ENCODE measurements at places on chromosomes 1 and 21. TPM values are rescaled to one million over a fixed set of nuclear protein-coding genes. Genes with fewer than 3 reads are reported as not detected.

The WNT3A gene
- not detected for total RNA-seq

The ATAD3B gene
- total RNA-seq: 8.3 TPM

The DONSON gene
- 6.9 TPM for total RNA-seq

The TMCC2 gene
- 2.5 TPM for total RNA-seq

The COL8A2 gene
- total RNA-seq: 1.2 TPM

The HAPLN2 gene
- total RNA-seq: 1.2 TPM

The SELL gene
- 1.2 TPM for total RNA-seq

The CCDC185 gene
- total RNA-seq: not detected

The C21orf91 gene
- total RNA-seq: 10.2 TPM

The CD164L2 gene
- total RNA-seq: not detected

The ANKRD65 gene
- total RNA-seq: 1.7 TPM

The KIF2C gene
- total RNA-seq: 1.6 TPM

DNA sequence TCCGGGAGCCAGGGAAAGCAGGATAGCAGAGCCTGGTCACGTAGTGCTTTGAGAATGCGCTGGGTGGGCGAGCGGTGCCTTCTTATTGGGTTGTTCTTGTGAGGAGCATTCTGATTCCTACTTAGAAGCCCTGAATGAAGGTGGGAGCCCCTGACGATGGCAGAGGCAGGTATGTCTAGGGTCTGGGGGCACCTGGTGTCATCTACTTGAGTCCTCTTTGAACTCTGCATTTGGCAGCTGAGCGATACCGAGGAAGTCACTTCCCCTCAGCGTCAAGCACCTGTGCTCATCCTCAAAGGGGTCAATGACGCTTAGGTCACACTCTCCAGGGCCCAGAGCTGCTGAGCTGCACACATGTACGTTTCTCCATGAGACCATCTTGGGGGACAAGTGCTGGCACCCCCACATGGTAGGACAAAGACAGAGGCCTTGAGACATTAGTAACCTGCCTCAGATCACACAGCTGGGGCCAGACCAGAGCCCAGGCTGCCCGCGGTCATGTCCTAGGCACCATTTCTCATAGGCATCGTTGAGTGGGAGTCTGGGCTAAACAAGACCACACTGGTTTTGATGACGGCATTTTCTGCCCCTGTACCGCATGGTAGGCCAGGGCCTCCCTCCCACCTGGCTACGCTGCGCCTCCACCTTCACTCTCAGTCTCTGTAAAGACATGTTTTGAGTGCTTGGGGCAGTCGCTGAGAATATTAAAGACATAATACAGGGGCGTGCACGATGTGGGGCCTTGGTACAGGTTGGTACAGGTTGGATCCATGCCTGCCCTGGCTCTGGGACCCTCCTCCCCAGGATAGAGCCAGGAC lies 69.1 kb upstream of the ABCG1 start:
- peaks cover 4% of the 10 kb centered on the region for H3K4me1 ChIP-seq
- peaks cover 8% of the 10 kb centered on the region for H3K27me3 ChIP-seq
- H3K27ac ChIP-seq: no peak overlapping the region
- H3K4me3 ChIP-seq: no peak overlapping the region
- no peak for DNase-seq

GRCh38 chr1:25765923-25766589 lies 33.9 kb upstream of the SELENON start:
- H3K36me3 ChIP-seq: no peaks in the 10 kb centered on the region
- H3K4me3 ChIP-seq: no peak overlapping the region
- peak overlapping the region; percentile 40 for H3K27ac ChIP-seq
- H3K4me1 ChIP-seq: peaks cover 40% of the 10 kb centered on the region
- no peak for DNase-seq
- no peaks in the 10 kb centered on the region for H3K27me3 ChIP-seq

DNA sequence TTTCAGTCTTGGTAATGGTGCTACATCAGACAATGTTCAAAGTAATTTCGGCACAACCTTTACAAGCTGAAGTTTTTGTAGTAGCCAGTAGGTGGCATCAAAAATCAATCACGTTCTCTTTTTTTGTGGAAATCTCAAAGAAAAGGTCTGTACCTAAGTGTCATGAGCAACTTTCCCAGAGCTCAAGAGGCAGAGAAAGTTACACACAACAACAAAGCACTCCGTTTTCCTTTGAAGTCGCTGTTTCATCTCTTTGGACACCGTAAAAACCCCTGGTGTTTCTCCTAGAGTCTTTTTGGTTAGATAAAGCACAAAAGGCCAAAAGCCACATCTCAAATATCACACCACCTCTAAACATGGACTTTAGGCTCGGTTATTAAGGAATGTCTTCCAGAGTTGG lies 131.6 kb downstream of the LHX8 start:
- H3K36me3 ChIP-seq: no peaks in the 10 kb centered on the region
- DNase-seq: no peak
- H3K4me1 ChIP-seq: no peaks in the 10 kb centered on the region
- no peak overlapping the region for H3K27ac ChIP-seq
- H3K4me3 ChIP-seq: no peak overlapping the region

GRCh38 chr1:223683586-223684487 lies 18.3 kb upstream of the CAPN8 start:
- H3K4me3 ChIP-seq: no peak overlapping the region
- H3K36me3 ChIP-seq: no peaks in the 10 kb centered on the region
- H3K27me3 ChIP-seq: peaks cover 16% of the 10 kb centered on the region
- H3K4me1 ChIP-seq: no peaks in the 10 kb centered on the region
- DNase-seq: peak; percentile 29
- no peak overlapping the region for H3K27ac ChIP-seq

- peak overlapping the region; percentile 71 for H3K27ac ChIP-seq
- no peak for DNase-seq
- peaks cover 47% of the 10 kb centered on the region for H3K4me1 ChIP-seq
These were observed 13.5 kb downstream of the SLC37A1 start for GRCh38 chr21:42527127-42527488.

DNA sequence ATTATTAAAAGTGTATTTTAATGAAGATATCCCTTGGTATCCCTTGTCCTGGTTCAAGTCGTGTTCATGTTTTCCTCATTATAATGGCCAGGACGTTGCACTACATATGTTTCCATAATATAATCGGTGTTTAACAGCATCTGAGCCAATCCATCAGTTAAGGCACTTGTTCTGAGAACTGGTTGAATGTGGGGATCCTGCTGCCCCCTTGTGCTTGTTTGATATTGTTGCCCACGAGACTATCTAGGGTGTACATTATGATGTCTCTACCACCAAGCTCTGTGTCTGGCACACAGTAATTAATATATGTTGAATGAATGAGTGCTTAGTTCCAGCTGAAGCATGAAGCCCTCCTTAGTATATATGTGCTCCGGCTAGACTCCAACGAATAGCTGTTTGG lies 193.0 kb downstream of the CACNA1E start:
- H3K27ac ChIP-seq: no peak overlapping the region
- no peak overlapping the region for H3K4me3 ChIP-seq
- peaks cover 88% of the 10 kb centered on the region for H3K27me3 ChIP-seq
- no peaks in the 10 kb centered on the region for H3K4me1 ChIP-seq

DNA sequence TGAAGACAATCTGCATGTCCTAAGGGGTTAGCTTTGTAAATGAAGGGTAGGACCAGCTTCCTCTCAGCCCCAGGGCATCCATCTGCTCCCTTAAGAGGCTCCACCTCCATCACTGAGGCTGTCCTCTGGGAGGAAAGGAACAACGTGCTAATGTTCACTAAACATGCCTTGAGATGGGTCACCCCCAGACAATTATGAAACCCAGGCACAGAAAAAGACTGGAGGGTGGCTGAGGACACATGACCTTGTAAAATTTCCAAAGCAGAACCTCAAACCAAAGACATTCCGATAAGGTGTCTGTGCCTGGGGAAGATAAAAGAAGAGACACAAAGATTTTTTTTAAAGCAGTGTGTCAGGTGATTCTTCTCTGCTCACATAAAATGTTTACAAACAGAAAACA lies 37.6 kb upstream of the ZNF124 start:
- H3K4me3 ChIP-seq: peak overlapping the region; percentile 97
- H3K4me1 ChIP-seq: peaks cover 34% of the 10 kb centered on the region
- no peaks in the 10 kb centered on the region for H3K36me3 ChIP-seq

- no peaks in the 10 kb centered on the region for H3K27me3 ChIP-seq
- H3K4me1 ChIP-seq: peaks cover 8% of the 10 kb centered on the region
- no peak for DNase-seq
These were observed 28.8 kb downstream of the COP1 start for GRCh38 chr1:176178316-176178715.

DNA sequence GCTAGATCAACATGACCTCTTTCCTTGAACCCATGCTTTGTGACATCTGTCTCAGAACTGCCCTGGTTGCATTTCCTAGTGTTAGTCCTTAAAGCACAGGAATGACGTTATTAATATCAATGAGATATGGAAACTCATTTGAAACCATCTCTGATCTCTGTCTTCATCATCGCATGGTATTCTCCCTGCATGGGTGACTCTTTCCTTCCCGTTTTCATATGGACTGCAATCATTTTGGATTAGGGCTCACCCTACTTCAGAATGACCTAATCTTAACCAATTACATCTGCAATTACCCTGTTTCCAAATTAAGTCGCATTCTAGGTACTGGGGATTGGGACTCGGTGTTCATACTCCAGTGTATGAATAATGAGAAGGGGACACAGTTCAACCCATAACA lies 41.7 kb upstream of the DISC1 start:
- H3K4me1 ChIP-seq: peaks cover 8% of the 10 kb centered on the region
- H3K4me3 ChIP-seq: no peak overlapping the region
- no peak for DNase-seq
- H3K36me3 ChIP-seq: no peaks in the 10 kb centered on the region

- peaks cover 28% of the 10 kb centered on the region for H3K27me3 ChIP-seq
- no peaks in the 10 kb centered on the region for H3K36me3 ChIP-seq
- H3K27ac ChIP-seq: no peak within 1 kb of the TSS
- peak within 1 kb of the TSS; percentile 76 for H3K4me3 ChIP-seq
- peak; percentile 56 for DNase-seq
- H3K4me1 ChIP-seq: peaks cover 13% of the 10 kb centered on the region
These were observed at the start of gene TMEM54 for GRCh38 chr1:32900956-32901822. Gene TMEM54 (minus strand): TSS chr1:32901389. CDS start chr1:32901238, 151 bp downstream.

DNA sequence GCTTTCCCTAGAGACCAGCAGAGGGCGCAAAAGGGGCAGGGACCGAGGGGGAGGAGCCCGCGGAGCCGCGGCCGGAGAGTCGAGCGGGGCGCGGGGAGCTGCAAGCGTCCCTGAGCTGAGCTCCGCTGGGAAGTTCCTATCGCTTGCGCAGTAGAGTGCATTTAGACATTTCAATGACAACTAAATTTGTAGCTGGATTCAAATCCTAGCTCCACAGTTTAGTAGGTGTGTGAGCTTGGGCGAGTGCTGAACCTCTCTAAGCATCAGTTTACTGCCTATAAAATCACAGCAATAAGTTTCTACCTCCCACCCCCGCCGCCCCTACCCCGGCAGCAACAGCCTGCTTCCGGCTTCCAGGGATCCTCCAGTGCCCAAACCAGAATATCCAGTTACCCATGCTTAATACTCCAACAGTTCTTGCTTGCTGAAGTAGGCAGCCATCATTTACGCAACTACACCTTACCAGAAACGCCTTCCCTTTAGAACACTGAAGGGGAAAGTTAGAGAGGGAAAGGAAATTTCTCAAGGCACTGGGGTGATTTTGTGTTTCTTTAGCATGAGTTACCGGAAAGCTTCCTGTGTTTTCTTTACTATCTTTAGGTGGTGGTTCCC lies 9.1 kb downstream of the TLR5 start:
- H3K4me1 ChIP-seq: peaks cover 46% of the 10 kb centered on the region
- peaks cover 22% of the 10 kb centered on the region for H3K27me3 ChIP-seq
- peak overlapping the region; percentile 59 for H3K4me3 ChIP-seq
- H3K27ac ChIP-seq: peak overlapping the region; percentile 66
- H3K36me3 ChIP-seq: no peaks in the 10 kb centered on the region

DNA sequence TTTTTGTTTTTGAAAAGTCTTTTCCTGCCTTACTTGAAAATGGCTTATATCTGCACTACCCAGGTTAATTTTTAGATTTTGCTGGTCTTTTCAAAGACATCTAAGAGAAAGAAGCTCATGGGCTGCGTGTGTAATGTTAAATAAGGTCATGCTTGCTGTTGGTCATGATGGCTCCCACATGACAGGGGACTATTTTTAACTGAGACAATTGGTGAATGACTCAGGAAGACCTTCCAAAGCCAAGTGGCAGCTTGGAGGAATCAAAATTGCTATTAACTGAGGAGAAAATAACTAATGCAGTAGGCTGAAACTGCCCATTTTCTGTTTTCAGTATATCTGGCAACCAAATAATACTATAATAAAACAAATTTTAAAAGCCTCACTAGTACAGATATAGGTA lies 117.1 kb upstream of the SPAG17 start:
- H3K4me1 ChIP-seq: peaks cover 36% of the 10 kb centered on the region
- no peak overlapping the region for H3K4me3 ChIP-seq
- no peaks in the 10 kb centered on the region for H3K27me3 ChIP-seq
- no peaks in the 10 kb centered on the region for H3K36me3 ChIP-seq
- peak overlapping the region; percentile 60 for H3K27ac ChIP-seq

DNA sequence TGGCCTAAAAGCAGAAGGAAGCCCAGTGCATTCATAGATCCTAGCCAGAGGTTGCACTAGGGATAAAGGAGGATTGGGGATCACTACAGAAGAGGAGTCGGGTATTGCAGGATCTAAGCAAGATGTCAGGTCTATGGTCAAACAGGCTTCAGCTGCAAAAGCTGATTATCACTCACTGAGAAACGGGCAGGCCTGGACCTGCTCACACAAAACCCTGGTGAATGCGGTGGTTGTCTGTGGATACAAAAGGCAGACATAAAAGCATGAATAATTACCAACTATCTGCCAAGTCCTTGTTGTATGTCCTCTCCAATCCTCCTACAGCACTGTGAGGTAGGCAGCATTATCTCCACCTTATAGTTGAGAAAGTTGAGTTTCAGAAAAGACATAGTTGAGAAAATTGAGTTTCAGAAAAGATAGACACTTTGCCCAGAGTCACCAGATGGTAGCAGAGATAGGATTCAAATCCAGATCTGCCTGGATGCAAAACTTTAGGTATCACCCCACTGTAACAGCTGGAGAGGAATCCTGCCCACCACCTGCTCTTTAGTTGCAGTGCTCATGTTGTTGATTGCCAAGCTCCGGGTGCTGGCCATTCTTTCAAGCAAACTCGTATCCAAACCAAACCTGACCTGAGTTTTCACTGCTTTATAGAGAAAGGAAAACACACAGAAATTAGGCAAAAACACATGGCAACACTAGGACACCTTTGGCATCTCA lies 49.6 kb upstream of the HOOK1 start:
- H3K27me3 ChIP-seq: no peaks in the 10 kb centered on the region
- no peak overlapping the region for H3K27ac ChIP-seq
- H3K36me3 ChIP-seq: no peaks in the 10 kb centered on the region
- no peak overlapping the region for H3K4me3 ChIP-seq
- H3K4me1 ChIP-seq: no peaks in the 10 kb centered on the region

DNA sequence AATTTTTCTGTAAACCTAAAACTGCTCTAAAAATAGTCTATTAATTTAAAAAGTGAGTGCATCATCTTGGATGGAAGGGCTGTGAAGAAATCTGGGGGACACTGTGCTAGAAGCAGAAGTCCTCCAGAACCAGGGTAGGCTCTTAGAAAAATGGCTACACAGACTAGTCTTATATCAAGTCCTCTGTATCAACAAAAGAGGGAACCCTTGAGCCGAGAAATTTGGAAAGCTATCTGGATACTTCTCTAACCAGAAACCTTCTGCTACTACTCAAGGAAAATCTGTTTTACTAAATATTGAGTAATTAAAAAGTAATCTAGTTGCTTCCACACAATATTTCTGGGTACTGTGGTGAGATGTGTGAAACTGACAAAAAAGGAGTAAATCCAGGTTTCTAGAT lies 92.1 kb downstream of the WDR3 start:
- no peaks in the 10 kb centered on the region for H3K4me1 ChIP-seq
- peaks cover 6% of the 10 kb centered on the region for H3K27me3 ChIP-seq
- no peak overlapping the region for H3K27ac ChIP-seq
- no peak overlapping the region for H3K4me3 ChIP-seq
- DNase-seq: no peak

GRCh38 chr1:23527900-23528249 lies 3.2 kb downstream of the E2F2 start:
- H3K27me3 ChIP-seq: peaks cover 22% of the 10 kb centered on the region
- no peaks in the 10 kb centered on the region for H3K36me3 ChIP-seq
- peaks cover 35% of the 10 kb centered on the region for H3K4me1 ChIP-seq
- H3K27ac ChIP-seq: peak overlapping the region; percentile 33
- H3K4me3 ChIP-seq: peak overlapping the region; percentile 15
